Stimulated activated CD8-positive, alpha-beta memory T cell treated with anti-CD3 and anti-CD28 coated beads, Interleukin-2, amount 100 ng/mL, for 1 hour (primary cell): ENCODE measurements at places on chromosomes 5 and 9.

GRCh38 chr5:1347571-1347970 lies 2.7 kb upstream of the CLPTM1L start:
- no peak for DNase-seq

DNA sequence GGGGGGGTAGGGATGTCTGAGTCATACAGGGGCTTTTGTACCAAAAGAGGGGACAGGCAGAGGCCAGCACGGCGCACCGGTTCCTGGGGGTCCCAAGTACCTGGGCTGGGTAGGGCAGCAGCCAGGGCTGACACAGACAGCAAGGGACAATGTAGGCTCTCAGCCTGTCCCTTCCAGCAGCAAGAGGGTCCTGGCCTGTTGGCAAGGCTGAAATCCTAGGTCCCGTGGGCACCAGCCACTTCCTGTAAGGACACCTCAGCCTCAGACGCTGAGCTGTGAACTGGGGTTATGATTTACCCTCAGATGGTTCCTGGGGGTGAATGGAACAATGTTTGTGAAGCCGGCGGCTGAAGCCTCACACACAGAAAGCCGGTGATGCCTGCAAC lies 41.3 kb downstream of the NACC2 start:
- no peak for DNase-seq

GRCh38 chr9:127199001-127199791 lies 65.4 kb upstream of the GARNL3 start:
- DNase-seq, result peak; percentile 46

- DNase-seq, result no peak
These were observed 26.6 kb downstream of the SKP2 start for GRCh38 chr5:36178524-36178890.

GRCh38 chr5:54610197-54610944 lies 92.8 kb downstream of the SNX18 start:
- no peak for DNase-seq

- no peak for DNase-seq
These were observed 220.1 kb downstream of the DAB2IP start for GRCh38 chr9:121871431-121872025.

GRCh38 chr5:154679501-154679900 lies 75.7 kb upstream of the LARP1 start:
- DNase-seq, result no peak

DNA sequence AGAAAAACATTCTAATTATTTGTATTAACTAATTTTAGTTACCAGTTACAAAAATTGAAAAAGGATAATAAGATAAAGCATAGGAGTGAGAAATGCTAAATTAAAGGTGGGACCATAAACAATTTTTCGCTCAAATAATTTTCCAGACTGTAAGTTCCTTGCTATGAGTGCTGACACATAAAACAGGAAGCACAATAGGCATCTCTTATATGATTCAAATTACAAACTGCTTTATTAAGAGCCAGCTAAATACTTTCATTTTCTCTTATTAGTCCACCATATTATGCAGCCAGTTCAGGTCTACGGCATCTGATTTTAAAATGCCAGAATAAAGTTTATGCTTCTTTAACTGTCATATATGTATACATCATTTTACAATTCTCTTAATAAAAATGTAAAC lies 4.4 kb downstream of the RC3H2 start:
- DNase-seq, result no peak

GRCh38 chr5:111976705-111977435 lies 219.9 kb upstream of the NREP start:
- no peak for DNase-seq

DNA sequence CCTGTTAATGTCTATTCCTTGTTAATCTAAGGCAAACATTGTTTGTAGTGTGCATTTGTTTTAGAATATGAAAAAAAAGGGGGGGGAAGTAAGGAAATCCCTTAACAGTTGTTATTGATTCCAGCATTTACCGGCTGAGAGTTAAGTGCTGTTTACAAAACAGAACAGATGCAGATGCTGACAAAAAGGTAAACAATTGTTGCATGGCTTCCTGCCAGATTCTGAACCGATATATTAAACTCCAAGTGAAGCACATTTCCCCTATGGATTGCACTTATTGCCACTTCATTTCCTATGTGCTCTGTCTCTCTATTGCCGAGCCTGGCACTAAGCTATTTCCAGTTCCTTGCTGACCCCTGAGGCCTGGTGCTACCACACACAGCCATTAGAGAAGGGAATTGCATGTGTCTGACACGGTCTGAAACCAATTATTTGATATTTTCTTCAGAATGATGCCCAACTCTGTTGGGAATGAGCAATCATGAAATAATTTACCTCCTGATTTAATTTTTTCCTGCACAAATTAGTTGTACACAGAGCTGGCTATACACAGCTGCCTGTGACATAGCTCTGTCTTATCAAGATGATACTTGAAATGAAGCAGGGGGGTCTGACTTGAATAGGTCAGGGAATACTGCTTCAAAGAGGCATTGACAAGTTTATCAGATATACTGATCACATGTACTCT lies 109.8 kb downstream of the KIAA0825 start:
- DNase-seq, result no peak

DNA sequence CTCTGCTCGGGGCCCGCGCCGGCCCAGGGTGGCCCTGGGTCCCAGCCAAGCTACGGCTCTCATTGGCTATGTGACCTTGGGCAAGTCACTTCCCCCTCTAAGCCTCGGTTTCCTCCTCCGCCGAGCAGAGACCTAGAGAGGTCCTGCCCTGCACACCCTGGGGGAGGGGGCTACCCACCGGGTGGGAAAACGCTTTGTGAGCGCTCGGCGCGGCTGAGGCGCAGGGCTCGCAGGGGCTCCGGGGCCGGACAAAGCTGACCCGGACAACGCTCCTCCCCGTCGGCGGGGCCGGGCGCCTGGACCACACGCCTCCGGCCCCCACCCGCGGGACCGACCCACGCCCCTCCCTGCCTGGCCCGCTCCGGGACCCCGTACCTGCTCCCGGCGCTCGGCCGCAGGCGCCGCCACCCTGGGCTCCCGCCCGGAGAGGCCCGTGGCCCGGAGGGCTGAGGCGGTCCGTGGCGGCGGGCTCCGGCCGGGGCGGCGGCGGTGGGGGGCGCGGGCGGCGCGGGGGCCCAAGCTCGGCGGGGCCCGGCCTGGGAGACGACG lies 85.7 kb upstream of the MELK start:
- peak; percentile 5 for DNase-seq

DNA sequence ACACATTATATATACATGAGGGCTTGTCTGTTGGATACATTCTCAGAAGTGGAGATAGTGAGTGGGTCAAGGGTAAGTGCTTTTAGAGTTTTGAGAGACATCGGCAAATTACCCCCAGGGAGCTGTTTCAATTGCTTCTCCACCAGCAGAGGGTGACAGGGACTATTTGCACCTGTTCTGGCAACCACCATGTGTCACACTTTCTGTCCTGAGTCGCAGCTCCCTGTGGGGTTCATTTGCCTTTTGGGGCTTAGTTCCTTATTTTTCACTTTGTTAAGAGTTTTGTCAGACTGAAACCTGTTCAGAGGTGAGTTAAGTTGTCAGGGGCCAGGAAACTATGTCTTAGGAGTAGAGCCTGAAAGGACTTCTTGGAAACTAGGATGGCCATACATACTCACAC lies 20.1 kb upstream of the SLC36A1 start:
- DNase-seq, result no peak

DNA sequence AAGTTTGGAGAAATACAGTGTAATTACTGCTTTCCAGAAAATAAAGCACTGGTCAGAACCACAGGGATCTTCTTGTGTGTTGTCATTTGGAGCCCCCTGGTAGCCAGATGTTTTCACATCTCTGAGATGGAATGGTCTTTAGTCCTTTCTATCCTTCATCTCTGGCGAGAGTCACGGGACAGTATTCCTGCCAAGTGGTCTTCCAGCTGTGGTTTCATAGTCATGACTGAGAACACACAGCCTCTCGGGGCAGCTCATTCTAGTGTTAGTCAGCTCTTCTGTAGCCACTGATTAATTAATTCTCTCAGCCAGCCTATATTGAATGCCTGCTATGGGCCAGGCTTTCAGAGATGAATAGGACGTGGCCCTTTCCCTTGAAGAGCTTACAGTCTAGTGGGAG lies 34.1 kb downstream of the HMGXB3 start:
- no peak for DNase-seq

GRCh38 chr5:101429241-101429640 lies 526.2 kb upstream of the ST8SIA4 start:
- no peak for DNase-seq

DNA sequence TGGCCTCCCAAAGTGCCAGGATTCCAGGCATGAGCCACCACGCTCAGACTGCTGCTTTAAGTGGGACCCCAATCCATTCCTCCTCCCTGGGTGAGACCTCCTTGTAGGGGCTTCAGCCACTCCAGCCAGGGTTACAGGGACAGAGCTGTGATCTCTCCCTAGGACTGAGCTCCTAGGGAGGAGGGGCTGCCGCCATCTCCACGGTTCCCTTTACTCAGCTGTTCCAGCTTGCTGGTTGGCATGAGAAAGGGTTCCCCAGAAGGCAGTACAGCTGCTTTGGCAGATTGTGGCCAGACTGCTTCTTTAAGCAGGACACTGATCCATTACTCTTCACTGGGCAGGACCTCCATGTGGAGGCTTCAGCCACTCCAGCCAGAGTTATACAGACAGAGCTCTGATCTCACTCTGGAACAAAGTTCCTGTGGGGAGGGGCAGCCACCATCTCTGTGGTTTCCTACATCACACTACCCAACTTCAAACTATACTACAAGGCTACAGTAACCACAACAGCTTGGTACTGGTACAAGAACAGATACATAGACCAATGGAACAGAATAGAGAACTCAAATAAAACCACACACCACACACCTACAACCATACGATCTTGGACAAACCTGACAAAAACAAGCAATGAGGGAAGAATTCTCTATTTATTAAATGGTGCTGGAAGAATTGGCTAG lies 7.2 kb downstream of the INSL6 start:
- no peak for DNase-seq

DNA sequence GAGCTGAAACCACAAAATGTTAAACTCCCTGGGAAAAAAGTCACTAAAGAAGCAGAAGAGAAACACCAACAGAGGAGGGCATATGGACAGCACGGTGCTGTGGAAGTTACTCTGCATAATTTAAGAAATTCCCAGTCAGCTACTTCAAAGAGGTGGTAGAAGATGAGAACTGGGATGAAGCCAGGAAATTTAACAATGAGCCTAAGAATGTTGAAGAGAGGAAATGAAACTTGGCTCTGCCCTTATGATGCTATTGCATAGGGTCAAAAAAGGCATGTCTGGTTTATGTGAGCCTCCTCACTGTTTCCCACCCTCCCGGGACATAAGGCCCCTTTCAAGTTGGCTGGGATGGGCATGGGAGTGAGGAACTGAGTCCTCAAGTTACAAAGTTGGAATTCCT lies 25.4 kb upstream of the SNX18 start:
- no peak for DNase-seq

DNA sequence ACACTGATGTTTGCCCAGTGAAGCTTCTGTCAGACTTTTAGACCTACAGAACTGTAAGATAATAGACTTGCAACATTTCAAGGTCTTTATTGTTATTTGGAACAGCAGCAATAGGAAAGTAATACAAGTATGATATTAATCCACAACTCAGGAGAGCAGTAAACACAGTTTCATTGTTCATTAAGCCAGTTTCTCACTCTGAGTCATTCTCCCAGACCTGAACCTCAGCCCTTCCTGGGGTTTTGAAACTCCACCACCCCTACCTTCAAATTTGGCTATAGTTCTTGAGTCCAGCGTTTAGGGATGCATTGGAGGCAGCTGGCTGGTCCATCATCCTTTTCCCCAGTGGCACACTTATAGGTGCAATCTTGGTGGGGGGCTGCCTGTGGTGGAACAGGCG lies 203.2 kb downstream of the RAB3C start:
- DNase-seq, result no peak

GRCh38 chr5:58407042-58407719 lies 52.7 kb downstream of the PLK2 start:
- no peak for DNase-seq

DNA sequence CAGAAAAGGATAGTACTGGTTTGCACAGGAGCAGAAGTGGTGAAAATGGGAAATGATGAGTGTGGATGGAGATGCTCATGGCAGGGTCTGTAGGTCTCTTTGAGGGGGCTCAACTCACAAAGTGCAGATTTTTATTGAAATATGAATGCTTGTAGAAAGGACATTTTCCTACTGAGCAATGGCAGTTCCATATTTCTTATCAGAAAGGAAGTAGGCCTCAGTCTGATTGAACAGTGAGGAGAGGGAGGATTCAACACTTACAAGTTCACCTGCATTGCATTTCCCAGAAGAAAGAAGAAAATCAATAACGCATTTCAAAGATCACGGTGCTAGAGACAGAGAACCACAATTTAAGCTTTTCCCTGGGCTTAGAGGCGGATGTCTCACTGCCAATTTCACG lies 49.2 kb downstream of the ANXA2R start:
- DNase-seq, result no peak

GRCh38 chr9:137879052-137879451 lies 1.5 kb downstream of the CACNA1B start:
- no peak for DNase-seq

GRCh38 chr5:112411903-112412302 lies 7.2 kb downstream of the EPB41L4A start:
- no peak for DNase-seq

DNA sequence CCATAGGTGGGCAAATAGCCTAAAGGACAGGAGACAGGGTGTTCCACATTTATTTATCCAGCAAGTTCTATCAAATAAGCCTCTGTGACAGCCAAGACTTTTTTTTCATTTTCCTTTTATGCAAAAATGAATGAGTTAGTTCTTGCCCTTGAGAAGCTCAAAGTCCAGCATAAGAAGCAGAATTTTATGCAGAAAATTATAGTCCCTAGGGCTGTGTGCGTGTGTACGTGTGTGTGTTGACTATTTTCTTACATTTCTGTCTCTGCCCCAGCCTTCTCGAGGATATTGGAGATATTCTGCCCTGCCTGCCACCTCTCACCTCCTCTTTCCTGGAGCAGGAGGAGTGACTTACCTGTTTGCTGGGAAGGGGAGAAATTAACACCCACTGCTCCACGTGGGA lies 221.9 kb downstream of the SREK1 start:
- DNase-seq, result no peak

DNA sequence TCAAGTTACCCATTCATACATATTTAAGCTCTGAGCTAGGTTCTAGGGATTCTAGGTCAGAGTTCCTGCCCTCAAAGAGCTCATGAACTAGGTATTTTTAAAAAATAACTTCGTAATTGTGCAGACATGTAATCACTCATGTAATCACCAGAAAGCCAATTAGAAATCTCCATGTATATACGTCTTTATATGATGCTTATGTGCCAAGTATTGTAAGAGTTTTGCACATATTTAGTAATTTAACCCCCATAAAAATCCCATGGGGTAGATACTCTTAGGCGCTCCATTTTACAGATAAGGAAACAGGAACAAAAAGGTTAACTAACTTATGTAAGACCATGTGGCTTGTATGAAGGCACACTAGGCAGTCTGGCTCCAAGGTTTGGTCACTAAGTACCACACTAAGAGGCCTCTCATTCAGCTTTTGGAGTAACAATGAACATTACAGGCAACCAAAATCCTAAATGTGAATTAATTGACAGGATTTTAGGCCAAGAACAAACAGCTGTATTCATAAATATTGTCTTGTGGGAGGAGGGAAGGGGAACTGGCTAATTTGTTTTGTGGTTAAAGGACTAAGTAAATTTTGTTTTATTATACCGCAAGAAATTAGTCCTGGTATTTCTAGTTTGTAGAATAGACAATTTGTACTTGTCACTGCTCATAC lies 1.7 kb upstream of the OTULINL start:
- no peak for DNase-seq
